T47D (cell line): ENCODE measurements at places on chromosomes 5 and 9.
A peak's percentile ranks its signal among the peaks of the same experiment; 100 is the strongest.

DNA sequence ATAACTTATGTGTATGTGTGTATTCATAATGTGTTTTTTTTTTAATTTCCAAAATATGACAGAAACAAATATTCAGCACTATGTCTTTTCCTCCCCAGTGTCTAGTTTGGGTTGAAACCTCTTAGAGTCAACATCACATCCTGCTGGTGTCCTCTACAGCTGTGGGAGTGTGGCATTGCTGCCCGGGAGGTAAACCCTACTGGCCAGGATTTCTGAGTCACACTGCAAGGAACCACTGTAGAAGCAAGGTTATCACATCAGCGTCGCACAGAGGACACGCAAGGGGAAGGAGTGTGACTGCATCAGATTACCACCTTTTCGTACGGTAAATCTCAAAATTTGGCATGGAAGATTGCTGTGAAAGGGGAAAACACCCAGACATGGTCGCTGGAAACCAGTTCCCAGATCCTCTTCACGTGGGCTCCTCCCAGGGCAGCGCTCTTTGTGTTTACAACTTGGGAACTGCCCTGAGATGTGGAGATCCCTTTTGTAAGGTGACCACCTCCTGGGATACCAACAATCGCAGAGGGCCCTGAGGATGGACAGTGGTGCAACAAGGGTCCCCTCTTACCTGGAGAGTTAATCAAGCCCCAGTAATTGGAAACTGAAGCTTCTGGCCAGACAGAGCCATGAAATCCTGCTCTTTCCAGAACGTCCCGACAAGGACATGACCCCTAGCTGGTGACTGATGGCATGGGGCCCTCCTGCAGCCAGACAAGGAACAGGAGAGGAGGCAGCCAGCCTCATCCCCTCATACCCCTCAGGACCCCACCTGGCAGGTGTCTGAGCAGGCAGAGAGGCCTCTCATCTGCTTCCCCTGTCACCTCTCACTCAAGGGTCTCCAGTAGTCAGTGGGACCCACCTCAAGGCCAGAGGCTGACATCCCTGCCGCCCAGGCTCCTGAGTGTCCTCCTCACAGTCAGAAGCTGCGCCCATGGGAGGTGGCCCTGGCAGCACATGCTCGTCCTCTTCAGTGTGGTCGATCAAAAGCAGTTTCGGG lies 194.7 kb downstream of the MED10 start:
- DNase-seq: no peak

DNA sequence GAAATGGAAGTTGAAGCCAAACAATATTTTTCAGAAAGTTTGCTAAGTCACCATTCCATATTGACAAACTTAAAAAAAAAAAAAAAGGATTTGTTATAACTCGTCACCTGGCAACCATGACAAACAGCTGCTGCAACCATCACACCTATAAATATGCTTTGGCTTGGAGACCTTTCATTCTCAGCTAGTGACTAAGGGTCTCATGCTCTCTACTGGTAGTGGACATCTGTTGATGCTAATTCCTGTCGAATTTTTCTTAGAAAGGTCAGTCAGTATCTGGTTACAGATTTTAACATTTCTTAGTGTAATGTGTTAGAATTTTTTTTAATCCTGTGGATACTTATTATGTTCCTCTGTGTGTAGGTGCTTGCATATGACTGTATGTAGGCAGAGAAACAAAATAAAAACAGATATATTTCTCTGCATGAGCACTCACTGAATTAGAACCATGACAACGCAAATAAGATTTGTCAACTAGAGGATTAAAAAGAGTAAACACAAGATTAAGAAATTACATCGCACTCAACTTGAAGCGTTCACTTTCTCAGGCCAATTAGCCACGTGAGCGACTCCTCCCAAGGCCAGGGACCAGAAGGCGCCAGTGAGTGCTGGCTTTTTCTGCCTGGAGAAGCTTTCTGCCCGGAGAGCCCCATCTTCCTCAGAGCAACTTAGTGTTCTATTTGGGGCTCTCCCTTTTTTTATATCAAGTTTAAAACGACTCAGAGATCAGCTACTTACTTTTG lies 27.0 kb upstream of the ZNF622 start:
- DNase-seq: peak; percentile 46

GRCh38 chr5:178675922-178676321 lies 49.1 kb upstream of the CLK4 start:
- DNase-seq: no peak

DNA sequence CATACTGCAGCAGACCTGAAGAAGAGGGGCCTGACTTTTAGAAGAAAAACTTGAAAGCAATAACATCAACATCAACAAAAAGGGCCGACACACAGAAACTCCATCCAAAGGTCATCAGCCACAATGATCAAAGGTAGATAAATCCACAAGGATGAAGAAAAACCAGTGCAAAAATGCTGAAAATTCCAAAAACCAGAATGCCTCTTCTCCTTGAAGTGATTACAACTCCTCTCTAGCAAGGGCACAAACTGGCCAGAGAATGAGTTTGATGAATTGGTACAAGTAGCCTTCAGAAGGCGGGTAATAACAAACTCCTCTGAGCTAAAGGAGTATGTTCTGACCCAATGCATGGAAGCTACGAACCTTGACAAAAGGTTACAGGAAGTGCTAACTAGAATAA lies 186.2 kb upstream of the RAI14 start:
- no peak for DNase-seq

DNA sequence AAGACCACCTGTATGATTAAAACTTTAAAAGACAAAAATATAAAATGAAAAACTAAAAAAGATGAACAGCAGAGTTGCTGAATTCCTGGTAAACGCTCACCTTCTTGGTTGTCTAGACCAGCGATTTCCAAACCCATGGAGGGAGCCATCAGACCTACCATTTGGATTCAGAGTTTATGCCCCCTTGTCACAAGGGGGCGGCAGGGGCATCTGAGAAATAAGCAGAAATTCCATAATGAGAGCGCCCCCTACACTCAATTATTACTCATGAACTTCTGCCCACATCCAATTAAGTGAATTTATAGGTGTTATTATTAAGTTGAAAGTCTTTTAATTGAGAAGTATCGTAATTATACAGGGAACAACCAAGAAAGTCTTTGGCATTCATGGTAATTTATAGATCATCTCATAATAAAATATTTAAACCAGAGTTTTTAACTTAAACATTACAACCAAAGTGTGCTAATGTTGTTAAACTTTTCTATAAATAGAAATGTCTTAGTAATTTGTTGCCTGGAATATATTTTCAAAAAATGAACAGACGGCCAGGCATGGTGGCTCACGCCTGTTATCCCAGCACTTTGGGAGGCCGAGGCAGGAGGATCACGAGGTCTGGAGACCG lies 35.2 kb upstream of the SPATA31C2 start:
- peak; percentile 80 for DNase-seq

DNA sequence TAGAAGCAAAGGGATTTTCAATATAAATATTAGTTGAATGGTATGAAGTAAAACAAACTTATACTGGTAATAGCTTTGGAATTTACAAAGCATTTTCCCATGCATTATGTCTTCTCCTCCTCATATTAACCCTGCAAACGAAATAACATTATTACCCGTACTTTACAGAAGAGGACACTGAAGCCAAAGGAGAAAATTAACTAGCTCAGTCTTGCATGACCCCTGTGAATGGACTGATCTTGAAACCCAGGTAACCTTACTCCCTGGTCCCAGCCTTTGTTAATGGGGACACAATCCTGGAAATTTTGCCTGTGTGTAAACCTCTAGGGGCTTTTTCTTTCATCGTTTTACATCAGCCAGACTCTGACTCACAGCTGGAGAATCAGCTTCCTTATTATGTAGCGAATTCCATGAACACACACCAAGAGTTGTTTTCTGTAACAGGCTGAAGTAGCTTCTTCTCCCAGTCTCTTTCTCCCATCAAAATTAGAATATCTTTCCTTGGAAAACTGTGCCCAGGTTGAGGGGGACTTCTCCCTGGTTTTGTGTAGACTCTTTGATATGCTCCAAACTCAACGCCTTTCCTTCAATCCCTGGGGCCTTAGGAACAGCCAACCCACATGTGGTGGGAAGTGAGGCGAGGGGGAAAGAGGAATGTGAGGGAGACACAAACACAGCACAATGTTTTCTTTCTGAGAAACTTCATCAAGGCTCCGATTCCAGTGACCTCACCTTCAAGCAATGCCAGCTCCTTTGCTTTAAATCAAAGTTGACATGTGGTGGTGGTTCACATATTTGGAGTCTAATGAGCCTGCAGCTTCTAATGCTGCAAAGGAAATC lies 480.9 kb upstream of the PAPPA start:
- no peak for DNase-seq

- DNase-seq: no peak
Observed at GRCh38 chr5:97167435-97167834, 15.6 kb downstream of the RIOK2 start.

DNA sequence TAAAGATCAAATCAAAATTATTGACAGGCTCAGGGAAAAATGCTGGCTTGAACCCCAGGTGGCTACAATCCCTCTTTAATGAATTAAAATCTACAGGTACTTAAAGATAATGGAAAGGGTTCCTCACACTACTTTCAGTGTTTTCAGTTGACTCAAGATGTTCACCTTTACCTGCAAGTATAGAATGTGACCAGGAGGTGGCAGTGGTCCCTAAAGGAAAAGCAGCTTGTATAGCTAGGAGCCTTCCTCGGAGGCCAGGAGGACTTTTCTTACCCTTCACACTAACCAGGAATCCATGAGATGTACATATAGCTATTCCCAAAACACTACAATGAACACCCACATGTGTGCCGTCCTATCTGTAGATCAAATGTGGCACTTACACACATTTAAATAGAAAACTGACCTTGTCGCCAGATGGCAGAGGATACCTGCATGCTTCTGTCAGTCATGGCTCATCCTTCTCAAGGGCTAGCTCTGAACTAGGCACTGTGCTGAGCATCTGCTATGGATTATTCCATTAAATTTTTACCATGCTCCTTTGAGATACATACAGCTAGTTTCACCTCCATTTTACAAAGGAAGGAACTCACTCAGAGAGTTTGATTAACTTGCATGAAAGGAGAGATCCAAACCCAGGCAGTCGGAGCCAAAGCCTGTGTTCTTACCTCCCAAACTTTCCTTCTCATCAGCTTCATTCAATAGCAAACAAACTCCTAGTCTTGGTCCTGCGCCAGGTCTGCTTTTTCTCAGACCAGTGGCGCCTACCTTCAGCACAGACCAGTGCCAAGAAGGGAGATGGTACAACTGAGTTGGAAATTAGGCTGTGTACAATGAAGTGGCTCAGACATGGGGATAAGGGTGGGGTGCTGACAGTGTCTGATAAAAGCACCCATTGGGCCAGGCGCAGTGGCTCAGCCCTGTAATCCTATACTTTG lies 24.5 kb downstream of the C9orf152 start:
- DNase-seq: peak; percentile 93

DNA sequence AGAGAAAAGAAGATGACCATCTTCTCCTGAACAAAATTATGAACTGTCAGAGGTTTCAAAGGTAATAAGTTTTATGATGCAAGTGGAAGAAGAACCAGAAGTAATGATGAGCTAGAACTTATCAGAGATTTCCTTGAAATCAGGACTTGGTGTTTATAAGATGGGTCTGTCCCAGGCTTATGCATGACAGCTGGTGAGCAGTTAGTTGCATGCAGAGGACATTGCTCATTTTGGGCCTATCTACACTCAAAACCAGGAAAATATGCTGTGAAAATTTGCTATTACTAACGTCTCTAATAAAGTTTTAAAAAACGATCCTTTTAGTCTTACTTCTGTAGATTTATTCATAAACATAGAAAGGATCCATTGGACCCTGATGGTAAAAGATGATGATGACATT lies 6.6 kb upstream of the STC2 start:
- DNase-seq: no peak

DNA sequence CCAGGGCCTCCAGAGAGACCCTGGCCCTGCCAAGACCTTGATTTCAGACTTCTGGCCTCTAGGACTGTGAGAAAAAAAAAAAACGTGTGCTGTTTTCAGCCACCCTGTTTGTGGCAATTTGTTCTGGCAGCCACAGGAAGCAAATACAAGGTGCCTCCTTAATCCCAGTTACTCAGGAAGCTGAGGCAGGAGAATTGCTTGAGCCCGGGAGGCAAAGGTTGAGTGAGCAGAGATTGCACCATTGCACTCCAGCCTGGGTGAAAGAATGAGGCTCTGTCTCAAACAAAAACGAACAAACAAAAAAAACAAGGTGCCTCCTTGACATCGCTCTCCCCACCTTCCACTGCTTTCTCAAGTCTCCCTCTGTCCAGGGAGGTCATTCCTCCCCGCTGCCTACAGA lies 98.0 kb downstream of the GABBR2 start:
- no peak for DNase-seq

GRCh38 chr5:54329731-54330709 lies 19.6 kb upstream of the ARL15 start:
- DNase-seq: peak; percentile 38

GRCh38 chr5:176447591-176447977 lies 601 bp upstream of the FAF2 start:
- no peak for DNase-seq

GRCh38 chr5:169728-170094 lies 21.6 kb upstream of the LRRC14B start:
- no peak for DNase-seq

DNA sequence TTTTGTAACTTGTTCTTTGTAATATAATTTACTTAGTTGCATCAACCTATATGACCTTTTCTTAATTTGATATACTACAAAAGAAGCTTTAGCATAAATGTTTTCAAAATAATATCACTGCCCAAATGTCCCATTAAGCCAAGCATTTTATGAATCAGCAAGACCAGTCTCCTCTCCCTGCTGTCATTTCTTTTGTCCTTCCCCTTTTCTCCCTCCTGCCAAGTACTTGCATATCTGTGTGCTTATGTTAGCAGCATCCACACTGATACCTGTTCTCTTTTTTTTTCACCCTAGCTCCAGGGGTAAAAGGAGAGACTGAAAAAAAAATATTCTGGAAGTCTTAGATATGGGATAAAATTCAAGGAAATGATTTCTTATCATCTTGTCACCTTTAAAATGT lies 69.7 kb downstream of the ZSWIM6 start:
- DNase-seq: no peak

DNA sequence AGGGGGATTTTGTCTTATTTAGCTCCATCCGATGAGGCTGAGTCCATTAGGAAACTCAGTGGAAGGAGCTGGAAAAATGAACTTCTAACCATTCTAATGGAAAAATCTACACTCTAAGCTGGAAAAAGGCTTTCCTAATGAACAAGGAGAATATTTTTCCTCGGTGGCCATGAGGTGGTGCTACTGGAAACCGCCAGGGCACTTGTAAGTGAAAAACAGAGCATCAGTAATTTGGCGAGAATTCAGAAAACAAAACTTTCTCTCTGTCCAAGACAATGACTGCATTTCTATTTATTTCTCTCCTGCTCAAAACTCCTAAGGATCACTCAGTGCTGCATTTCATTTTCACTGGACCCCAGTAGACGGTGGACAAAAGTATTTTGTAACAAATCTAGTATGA lies 237.6 kb downstream of the TENT4A start:
- no peak for DNase-seq

GRCh38 chr5:72654231-72654630 lies 147.0 kb upstream of the ZNF366 start:
- no peak for DNase-seq
